ENCODE measurements at places on chromosomes 6 and 20.

GRCh38 chr6:118708744-118709143, 57.4 kb upstream of the CEP85L start:
- peak; percentile 72 for DNase-seq

DNA sequence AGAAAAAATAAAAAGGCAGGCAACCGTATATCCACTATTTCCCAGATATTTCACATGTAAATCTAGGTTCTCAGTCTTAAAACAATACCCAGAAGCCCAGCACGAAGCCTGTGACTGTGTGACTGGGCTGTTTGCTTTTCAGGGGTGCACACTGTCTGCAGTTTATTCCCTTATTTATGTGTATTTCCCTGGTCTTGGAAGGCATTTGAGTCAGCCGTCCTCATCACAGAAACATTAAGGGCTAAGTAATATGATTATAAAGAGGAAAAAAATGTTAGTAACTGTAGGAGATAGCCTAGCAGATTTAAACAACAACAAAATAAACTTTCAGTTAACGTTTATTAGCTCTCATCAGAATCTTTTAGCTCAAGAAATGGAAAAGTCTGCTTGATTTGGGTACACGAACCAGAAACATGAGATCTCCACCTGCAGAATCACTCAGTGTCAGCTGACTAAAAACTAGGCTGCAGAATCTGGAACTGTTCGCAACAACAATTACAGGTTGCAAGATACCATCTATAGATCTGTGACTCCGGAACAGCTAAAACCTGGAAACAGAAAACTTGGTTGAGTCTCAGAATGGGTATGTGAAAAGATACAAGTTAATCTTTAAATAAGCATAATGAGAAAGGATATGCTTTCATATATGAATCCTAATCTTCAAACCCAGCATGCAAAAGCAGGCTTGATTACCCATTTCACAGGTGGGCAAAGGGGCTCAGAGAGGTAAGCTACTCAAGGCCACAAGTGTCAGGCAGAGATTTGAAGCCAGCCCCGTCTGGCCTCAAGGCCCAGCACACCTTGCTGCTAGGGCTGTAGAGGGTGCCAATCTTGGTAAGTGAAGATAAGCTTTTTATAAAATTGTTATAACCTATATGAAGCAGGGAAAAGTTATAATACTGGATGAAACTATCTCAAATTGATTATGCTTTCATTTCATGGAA, 21.1 kb downstream of the GCLC start:
- no peak for DNase-seq

DNA sequence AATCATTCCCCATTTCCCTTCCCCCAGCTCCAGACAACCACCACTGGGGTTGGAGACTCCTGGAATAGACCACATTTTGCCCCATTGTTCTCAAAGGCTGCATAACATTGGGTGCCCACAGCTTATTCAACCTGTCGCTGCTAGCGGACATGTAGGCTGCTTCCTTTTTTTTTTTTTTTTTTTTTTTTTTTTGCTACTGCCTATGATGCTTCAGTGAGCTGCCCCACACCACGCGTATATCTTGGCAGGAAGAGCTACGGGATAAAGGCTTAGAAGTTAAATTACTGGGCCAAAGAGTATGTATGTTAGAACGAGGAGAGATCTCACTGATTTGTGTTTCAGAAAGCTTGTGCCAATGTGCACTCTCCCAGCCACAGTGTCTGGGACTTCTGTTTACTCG, 7.0 kb downstream of the LBP start:
- DNase-seq: no peak

DNA sequence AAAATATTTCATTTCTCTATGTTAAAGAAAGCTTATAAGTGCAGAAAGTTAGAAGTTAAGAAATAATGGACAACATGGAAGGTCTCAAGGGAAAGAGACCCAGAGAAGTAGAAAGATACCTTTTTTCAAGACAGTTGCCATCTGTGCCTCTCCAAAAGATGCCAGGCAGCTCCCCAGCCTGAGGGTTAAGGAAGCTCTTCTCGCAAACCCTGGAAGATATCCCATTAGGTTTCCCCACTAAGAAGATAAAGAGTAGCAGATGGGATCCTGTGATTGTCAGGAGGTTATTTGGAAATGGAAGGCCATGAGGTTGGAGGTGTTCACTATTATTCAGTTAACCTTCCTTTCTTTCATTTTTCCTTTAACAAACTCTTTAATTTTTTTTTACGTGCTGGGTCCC, 110.1 kb upstream of the SIM1 start:
- DNase-seq: no peak

DNA sequence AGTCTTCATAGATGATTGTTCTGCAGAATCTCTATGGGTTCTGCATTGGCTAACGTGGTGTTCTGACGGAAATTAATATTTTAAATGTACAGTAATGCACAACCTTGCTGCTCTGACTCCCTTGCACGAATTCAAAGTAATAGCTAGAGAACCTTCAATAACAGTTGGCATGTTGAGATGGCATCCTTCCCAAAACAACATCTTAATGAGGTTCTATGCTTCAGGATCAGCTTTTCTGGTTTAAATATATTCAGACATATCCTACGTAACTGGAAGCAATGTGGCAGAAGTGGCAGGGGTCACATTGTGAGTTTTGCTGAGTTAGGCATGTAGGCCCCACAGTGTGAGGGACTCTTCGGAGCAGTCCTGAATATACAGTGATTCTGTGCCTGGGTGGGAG, 25.7 kb downstream of the DSE start:
- no peak for DNase-seq

GRCh38 chr20:58982406-58983114, 1.5 kb downstream of the NELFCD start:
- no peak for DNase-seq

DNA sequence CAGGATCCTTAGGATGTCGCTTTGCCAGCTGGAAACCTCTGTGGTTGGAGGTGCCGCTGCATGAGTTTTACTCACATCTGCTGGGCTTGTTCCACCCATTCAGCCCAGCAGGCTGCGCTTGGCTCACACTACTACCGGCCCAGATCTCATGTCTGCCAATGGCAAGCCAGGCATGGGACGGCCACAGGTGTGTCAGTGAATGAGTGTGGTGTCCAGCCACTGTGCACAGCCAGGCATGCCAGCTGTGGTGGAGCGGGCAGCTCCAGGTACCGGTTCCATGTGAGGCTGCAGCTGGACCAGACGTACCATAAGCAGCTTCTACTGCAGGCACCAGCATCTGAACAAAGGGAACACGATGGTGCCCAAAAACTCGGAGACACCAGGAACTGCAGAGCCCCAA, 33.1 kb upstream of the ASF1A start:
- no peak for DNase-seq

- no peak for DNase-seq
Observed at GRCh38 chr6:110949679-110950285, 8.7 kb upstream of the GTF3C6 start.

GRCh38 chr20:51800060-51800871, 2.1 kb downstream of the SALL4 start:
- DNase-seq: no peak

GRCh38 chr6:134073161-134073560, 20.7 kb upstream of the SLC2A12 start:
- DNase-seq: no peak

DNA sequence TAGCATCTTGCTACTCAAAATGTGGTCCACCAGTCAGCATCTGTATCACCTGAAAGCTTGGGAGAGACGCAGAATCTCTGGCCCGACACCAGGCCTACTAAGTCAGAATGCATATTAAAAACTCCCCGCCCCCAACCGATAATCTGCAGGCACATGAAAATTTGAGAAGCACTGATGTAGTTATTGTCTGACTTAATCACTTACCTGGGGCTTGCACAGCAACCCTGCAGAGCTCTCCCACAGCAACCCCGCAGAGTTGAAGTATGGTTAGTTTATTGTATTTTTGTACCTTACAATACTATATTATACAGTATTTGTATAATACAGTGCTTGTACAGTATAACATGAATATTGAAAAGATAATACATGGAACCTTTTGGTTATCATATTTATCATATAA, 53.7 kb downstream of the KLHL31 start:
- no peak for DNase-seq

DNA sequence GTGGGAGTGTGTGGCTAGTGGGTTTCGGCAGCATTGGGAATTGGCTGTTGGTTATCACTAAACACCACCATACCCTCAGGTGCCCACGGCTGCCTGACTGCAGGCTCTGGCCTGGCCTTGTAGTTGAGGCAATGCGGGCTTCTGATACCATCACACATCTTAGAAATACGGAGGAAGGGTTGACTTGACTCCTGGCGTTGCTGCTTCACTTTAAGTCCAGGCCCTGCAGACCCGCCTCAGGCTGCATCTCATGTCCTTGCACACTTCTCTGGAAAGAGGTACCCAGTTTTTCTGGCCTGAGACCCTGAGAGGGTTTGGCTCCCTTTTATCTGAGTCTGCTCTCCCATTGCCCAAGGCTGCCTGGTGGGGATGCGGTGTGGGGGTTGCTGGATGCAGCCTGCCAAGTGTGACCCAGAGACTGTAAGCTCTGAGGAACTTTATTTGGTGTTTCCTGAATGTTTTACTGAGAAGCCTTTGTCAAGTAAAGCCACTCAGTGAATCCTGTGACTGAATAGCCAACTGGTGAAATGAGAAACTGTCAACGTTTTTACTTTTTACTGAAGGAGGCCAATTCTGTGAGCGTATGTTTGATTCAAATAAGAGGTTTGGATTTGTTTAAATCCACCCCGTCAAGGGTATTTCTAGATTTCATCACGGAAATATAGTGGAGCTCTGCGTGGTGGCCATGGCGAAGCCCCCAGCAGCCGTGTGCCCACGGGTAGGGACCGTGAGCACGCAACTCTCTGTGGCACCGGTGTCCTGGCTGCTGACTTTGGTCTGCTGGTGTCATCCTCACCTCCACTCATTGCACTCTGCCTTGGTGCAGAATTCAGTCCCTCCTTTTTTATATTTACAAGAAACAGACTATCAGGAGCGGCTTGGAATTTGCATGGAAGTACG, 160.1 kb downstream of the DTNBP1 start:
- DNase-seq: no peak

- DNase-seq: no peak
Observed at GRCh38 chr20:62320581-62321354, 18.0 kb downstream of the ADRM1 start.

- DNase-seq: no peak
Observed at GRCh38 chr20:41798930-41799502, 180.8 kb upstream of the CHD6 start.

DNA sequence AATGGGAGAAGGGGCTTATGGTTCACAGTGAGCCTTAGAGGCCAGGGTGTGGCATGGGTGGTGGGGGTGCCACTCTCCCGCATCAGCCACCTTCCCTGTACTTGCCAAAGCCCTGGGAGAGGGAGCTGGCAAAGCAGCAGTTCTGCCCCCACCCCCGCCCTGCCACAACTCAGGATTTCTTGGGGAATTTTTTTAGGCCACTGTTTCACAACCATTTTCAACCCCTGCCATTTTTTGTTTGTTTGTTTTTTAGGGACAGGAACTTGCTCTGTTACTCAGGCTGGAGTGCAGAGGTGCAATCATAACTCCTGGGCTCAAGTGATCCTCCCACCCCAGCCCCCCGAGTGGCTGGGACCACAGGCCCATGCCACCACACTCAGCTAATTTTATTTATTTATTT, 22.4 kb upstream of the TM9SF4 start:
- no peak for DNase-seq

DNA sequence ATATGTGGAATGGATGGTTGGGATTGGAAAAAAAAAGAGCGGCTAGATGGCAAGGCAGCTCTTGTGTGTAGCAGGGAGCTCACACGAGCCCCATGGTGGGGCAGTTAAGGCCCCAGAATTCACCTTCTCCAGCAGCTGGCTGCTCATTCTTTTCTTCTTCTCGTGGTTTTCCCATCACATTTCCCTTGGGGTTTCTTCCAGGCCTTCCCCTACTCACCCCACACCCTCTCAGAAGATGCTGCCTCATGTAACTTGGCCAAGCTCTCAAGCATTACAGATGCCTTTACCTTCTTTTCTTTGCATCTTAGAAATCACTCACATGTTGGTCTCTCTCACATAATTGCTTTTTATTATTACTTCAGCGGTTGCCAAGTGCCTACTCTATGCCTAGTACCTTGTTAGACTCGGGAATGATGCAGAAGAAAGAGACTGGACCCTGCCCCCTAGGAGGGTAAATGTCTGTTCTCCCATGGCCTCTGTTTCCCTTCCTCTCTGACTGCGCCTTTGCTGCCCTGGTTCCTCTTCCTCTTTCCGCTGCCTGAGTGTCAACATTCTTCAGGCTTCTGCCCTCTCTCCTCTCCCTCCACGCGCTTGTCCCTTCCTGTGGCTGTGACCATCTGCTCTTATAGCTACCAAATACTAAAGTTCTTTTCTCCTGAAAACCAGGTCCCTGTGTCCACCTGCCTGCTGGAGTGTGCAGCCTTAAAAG, 28.6 kb downstream of the PPARD start:
- DNase-seq: no peak

GRCh38 chr6:25481267-25481666, 170.7 kb upstream of the SCGN start:
- no peak for DNase-seq

- no peak for DNase-seq
Observed at GRCh38 chr6:37254881-37255280, 2.7 kb upstream of the TBC1D22B start.

Data from BJ (cell line).